Frontal cortex (tissue), 4 donors: ENCODE measurements at places on chromosomes 2 and 18. TPM values are rescaled to one million over a fixed set of nuclear protein-coding genes. Genes with fewer than 3 reads are reported as not detected.

Gene CHMP1B
- total RNA-seq: 78.7 TPM

Gene GALR1
- total RNA-seq: under 0.01 TPM

Gene CROCC2
- total RNA-seq: not detected

Gene ERFE
- 0.82 TPM for total RNA-seq

Gene LIMS2
- total RNA-seq: 1.2 TPM

Gene NXPH2
- total RNA-seq: 25.7 TPM

Gene MERTK
- 2.4 TPM for total RNA-seq

Gene STK39
- total RNA-seq: 46.1 TPM

Gene CAD
- total RNA-seq: 13.9 TPM

Gene GPR45
- total RNA-seq: 0.82 TPM

Gene SERPINB7
- total RNA-seq: not detected

Gene UGT1A9
- total RNA-seq: not detected

Gene MRPS5
- total RNA-seq: 40.8 TPM

Gene MAP3K19
- total RNA-seq: 0.41 TPM

Gene NT5DC4
- not detected for total RNA-seq

Gene CPO
- total RNA-seq: not detected

Gene DNAH7
- 11.4 TPM for total RNA-seq

Gene COQ10B
- total RNA-seq: 35.9 TPM

Gene HAT1
- total RNA-seq: 59.9 TPM

Gene ERMN
- total RNA-seq: under 0.01 TPM
